ENCODE measurements at places on chromosomes 11 and 22. TPM values are rescaled to one million over a fixed set of nuclear protein-coding genes. Genes with fewer than 3 reads are reported as not detected.

Gene FHIP1B
- 23.9 TPM for total RNA-seq

DNA sequence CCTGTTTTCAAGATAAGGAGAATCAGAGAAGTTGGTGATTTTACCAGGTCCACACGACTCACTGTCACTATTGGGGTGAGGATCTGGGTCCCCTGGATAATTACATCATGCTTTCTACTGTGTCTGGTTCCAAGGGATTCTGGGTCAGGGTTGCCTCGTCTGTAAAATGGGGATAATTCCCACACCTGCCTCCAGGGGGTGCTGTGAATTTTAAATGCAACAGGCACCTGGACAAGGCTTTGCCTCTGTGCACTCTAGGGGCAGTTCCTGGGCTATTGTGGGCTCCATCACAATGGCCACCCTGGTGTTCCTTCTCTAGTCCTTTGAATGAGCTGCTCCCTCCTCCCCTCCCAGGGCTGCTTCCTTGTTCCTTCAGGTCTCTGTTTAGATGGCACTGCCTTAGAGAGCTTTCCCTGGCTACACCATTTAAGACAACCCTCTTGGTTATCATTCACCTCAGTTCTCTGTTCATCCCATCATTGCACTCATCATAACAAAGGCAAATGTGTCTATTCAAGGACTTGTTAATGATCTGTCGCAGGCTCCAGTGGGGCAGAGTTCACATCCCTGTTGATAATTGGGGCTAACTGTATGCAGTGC, 178.6 kb downstream of the MIAT start:
- DNase-seq = no peak

Gene OR10D3
- total RNA-seq = not detected

Gene KCNJ5
- total RNA-seq = not detected

- DNase-seq = no peak
Observed at GRCh38 chr11:122836916-122837315, 1.4 kb upstream of the CRTAM start.

GRCh38 chr11:61446211-61446651, 16.3 kb downstream of the SDHAF2 start:
- peak; percentile 79 for DNase-seq
